ENCODE measurements at places on chromosomes 13 and 19.

DNA sequence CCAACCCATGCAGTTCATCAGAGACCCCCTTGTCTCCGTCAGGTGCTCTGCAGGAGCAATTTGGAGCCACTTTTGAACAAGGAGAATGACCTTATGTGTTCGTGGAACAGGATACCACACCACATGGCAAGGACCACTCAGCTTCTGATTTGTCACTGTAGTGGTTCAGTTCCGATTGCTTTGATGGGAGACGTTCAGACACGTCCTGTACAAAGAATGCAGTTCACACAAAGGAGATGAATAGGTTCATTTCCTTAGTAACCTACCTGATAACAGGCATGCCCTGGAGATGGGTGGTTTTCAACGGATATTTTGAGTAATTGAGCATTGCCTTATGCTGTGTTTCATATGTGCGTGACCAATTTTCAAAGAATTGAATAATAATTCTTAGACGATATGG is 17.2 kb downstream of the FGF9 start:
- no peak for DNase-seq

GRCh38 chr19:3969435-3970312 is 1.2 kb downstream of the DAPK3 start:
- no peak for DNase-seq

DNA sequence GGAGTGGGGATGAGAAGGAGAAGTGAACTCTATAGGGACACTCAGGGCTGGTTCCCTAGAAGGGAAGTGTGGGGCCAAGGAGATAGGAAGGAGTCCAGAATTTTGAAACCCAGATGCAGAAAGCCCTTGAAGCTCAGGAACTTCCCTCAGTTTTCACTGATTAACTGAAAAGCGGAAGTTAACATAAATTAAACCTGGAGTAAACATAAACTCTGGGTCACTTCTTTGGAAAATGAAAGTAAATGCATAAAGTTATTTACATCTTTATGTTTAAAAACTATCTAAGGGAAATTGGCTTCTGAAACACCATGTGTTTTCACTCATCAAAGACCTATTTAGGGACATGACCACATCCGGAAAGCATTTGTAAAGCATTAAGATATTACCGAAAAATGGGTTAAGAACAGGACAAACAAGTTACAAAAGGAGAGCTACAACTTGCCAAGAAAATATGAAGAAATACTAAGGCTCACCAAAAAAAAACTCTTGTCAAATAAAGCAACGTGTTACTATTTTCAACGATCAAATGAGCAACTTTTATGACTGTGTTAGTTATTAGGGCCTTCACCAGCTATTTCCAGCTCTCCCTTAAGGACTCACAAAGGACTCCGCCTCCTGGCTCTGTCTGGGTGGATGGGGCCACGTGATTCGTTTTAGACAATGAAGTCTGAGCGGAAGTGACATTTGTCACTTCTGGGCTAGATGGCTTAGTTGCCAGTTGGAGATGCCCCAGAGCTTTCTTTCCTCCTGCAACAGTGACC is 439.1 kb upstream of the ZNF507 start:
- no peak for DNase-seq

DNA sequence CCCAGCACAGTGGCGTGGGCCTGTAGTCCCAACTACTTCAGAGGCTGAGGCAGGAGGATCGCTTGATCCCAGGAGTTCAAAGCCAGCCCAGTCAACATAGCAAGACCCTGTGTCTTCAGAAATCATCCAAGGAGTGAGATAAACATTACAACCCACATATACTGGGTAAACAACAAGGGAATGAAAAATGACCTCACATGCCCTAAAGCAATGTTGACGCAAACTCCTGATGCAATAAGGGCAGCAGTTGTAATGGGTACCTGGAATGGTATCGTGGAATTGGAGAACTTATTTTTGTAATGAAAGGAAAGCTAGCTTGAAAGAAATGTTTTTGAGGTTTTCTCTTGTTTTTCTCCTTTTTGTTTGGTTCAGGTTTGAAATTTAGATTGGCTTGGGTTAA is 24.5 kb upstream of the LGALS16 start:
- DNase-seq, result no peak

DNA sequence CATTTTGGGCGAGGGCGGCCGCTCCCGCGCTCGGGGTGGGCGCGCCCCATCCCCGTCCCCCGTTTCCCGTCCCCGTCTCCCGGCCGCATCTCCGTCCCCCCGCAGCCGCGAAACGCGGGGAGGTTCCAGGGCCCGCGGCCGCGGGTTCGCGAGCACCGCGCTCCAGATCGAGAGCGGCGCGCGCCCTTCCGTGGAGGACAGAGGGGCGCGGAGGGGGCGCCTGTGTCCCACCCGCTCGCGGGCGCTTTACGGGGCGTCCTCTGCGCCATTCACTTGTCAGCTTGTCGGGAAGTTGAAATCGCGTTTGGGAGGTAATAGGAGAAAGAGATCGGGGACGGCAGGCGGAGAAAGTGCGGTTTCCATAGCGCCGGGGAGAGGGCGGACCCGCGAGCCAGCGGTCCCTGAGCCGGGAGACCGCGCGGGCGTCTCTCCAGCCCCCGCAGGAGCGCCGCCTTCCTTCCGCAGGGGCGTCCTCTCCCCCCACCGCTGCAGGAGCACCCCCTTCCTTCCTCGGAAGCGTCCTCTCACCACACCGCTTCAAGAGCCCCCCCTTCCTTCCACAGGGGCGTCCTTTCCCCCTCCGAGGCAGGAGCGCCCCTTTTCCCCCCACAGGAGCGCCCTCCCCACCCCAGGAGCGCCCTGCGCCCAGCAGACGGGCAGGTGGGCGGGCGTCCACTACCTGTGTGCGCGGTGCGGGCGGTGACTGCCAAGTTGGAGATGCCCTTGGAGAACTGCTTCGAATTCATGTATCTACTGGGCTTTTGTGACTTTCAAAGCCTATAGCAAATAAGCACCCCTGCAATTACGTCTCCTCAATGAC is 962 bp upstream of the IRS2 start:
- no peak for DNase-seq

GRCh38 chr13:110140099-110140498 is 166.9 kb downstream of the COL4A1 start:
- no peak for DNase-seq

DNA sequence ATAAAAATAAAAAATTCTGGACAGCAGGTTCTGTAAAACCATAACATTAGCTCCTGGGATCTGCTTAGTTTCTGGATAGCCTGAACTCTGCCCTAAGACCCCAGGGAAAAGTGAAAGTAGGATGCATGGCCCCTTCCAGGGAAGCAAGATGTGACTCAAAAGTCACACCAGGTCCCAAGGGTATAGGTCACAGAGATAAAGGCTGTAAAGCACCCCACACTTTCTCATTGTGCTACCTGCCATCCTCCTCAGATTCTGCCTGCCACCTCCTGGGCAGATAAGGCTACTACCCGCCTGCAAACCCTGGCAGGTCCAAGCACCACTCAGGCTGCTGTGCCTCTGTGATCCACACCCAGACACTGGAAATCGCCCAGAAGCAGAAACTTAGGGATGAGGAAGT is 20.6 kb downstream of the FFAR2 start:
- no peak for DNase-seq

DNA sequence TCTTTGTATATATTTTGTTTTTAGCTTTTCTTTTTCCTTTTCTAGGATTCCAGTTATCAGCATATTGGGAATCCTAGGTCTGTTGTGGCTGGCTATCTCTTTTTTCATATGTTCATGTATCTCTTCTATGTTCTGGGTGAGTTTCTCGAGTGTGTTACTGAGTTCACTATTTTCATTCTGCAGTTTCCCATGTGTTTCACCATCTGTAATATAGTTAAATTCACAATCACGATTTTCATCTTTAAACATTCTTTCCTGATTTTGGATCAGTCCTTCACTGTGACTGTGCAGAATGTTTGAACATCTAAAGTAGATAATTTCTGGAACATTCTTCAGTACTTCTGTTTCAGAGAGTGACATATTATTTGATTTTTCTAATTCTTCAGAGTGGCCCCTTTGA is 862.1 kb downstream of the OLFM4 start:
- DNase-seq, result no peak

DNA sequence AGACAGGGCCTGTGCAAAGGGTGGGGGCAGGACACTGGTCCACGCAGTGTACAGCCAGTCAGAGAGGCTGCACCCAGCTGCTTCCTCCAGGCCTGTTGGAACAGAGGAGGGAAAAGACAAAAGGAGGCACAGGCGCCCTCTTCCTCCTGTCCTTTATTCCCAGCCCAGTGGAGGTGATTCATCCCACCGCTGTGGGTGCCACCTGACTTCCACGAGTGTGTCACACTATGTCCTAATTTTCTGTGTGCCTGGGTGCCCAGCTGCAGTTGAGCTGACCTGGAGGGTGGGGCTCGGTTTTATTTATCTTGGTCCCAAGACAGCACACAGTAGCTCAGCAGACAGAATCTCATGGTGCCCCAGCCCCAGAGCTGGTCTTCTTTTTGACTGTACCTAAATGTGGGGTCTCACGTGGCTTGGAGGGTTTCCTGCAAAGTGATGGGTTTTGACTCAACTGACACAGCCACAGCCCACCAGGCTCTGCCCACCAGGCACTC is 9.0 kb downstream of the EPS15L1 start:
- DNase-seq, result no peak

- DNase-seq, result no peak
Measured at GRCh38 chr19:32988724-32989123, 16.7 kb downstream of the FAAP24 start.

GRCh38 chr13:41780715-41781706 is 179.9 kb downstream of the VWA8 start:
- no peak for DNase-seq

GRCh38 chr13:77537289-77537919 is 1.9 kb downstream of the SCEL start:
- DNase-seq, result no peak

DNA sequence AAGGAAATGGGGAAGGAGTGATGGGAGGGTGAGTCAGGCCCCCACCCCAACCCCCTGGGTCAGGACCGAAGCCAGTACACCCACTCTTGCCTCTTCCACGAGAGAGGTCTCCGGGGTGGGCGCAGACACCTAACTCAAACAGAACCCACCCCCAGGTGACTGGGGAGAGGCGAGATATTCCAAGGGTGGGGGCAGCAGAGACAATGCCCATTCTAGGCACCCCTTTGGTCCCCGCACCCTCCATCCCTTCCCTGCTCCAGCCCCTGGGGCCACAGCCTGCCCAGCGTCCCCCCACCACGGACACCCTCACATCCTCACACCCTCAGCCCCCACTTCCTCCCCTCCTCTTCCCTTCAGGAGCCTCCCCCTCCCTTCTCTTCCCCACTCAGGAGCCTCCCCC is 682 bp downstream of the ZSCAN18 start:
- no peak for DNase-seq

DNA sequence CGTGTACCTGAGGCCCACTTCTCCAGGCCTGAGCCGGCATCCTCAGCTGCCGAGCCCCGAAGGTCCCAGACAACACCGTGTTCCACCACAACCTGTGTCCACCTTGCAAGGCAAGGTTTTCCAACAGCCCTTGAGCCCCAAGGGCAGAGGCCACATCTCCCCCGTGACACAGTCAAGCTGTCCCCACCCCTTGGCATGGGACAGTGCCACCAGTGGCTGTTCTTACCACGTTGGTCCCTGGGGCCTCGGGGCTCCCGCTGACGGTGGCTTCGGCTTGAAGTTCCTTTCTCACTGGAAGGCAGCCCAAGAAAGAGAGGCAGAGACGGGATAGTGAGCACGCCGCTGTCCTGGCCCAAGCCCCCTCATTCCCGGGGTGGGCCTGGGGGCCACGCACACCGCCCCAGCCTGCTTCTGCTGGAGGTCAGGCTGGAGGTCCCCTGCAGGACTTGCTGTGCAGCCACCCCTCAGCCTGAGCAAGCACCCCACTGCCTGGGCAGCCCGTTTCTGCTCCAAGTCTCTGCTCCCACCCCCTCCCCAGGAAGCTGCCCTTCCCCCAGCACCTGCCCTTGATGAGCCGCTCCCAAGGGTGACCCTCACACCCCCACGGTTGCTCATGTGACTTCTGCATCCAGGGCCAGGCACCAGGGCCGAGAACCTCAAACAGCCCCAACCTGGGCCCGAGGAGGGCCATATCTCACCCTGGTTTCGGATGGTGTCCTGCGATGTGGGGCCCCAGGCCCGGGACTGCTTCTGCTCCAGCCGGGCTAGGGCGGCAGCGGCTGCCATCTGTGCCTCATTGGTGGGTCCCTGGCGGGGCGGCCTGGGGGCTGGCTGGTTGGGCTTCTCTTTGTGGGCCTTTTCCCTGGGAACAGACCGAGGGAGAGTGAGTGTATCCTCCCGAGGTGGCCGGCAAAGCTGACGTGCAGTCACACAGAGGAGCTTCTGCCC is 4.1 kb downstream of the UBXN6 start:
- no peak for DNase-seq

DNA sequence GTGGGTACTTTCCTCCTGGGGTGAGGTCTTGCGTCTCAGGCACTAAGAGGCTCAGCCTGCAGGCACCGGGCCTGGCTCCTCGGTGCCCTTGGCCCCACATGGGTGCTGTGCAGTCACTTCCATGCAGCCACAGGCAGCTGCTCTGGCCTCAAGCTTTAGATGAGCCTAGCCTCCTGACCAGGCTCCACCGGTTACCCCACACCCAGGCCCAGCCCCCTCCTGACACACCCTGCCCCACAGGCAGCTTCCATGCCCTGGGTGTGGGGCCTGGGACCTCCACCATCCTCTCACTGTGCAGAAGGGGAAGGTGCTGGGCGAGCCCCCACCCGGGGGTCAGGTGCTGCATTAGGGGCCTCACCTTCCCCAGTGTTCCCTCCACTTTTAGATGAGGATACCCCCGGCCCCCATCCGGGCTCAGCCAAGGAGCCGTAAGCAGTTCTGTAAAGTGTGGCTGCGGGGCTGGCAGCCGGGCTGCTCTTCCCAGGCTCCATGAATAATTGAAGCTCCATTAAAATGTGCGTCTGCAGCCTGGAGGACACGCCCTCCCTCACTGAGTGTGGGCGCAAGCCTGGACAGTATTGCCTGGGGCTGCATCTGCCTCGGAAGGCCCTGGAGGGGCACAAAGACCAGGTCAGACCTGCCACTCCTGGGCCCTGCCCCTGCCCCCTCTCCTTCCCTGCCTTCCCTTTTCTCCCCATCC is 72.5 kb upstream of the KCTD15 start:
- DNase-seq, result no peak

GRCh38 chr19:30620354-30620753 is 248.2 kb downstream of the ZNF536 start:
- DNase-seq, result no peak

- no peak for DNase-seq
Measured at GRCh38 chr13:80906860-80907259, 565.9 kb upstream of the SPRY2 start.

DNA sequence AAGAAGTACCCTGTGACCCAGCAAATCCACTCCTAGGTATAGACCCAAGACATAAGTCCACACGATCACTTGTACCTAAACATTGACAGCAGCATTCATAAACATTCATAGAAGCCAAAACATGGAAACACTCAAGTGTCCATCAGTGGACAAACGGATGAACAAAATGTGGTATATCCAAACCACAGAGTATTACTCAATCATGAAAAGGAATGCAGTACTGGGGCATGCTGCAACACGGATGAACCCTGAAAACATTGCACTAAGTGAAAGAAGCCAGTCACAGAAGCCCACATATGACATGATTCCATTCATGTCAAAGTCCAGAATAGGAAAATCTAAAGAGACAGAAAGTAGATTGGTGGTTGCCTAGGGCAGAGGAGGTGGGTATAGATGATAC is 22.8 kb upstream of the CCNE1 start:
- no peak for DNase-seq
